Neural progenitor cell (in vitro differentiated cells): ENCODE measurements at places on chromosomes 4 and X. TPM values are rescaled to one million over a fixed set of nuclear protein-coding genes. Genes with fewer than 3 reads are reported as not detected.
A peak's percentile ranks its signal among the peaks of the same experiment; 100 is the strongest.

DNA sequence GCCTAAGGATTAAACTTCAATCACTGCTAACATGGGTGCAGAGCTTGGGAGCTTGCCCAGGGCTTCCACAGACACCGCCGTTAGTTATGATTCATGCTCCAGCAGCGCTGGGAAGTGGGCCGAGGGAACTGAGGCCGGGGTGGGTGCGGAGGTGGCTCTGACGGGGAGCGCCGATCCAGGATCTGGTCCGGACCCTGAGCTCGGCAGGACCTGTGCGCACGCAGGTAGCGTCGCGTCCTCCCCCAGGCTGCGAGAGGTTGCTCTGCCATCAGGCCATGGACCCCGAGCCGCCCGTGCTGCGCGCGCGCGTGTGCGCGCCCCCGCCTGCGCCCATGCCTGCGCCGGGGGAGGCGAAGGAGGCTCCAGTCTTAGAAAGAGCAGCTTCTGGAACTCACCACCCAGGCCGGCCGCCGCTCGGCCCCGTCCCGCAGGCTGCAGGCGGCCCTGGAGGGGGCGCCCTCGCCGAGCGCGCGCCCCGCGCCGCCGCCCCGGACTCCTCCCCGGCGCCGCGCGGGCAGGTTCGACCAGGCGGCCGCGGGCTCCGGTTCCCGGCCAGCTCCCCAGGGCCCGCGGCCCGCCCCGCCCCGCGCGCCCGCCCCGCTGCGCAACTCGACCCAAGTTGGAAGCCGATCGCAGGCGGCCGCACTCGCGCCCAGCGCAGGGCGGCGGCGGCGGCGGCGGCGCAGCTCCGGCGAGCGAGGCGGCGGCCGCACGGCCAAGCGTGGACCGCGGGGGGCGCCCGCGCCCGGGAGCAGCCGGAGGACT lies 732 bp upstream of the ADRA2C start:
- peak; percentile 90 for DNase-seq

GRCh38 chr4:52049266-52049665 lies 1.8 kb upstream of the SPATA18 start:
- no peak for DNase-seq

DNA sequence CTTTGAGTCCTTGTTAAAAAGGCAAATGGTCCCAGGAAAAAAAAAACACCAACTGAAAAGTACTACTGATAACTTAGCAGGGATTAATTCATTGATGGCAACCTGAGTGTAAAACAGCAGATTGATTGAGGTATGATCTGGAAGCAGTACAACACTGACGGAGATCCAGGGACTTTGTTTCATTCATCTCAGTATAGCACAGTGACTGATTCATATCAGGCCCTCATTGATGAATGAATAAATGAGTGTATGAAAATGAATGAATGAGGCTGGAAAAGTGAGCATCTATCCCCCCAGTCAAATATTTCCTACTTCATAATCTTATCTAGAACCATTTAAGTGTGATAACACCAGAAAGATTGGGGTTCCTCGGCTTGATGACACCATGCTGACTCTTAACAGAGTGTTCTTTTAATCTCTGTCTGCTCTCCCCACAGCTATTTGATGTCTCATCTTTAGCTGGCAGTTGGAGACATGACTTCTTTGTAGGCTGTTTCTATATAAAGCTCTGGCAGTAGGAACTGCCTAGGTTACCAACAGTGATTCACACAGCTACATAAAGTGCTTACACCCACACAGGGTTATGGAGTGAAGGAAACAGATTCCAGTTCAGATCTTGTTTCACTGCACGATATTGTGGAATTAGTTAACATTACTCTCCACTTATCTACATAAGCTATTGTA lies 18.6 kb upstream of the RNF128 start:
- DNase-seq, result no peak

DNA sequence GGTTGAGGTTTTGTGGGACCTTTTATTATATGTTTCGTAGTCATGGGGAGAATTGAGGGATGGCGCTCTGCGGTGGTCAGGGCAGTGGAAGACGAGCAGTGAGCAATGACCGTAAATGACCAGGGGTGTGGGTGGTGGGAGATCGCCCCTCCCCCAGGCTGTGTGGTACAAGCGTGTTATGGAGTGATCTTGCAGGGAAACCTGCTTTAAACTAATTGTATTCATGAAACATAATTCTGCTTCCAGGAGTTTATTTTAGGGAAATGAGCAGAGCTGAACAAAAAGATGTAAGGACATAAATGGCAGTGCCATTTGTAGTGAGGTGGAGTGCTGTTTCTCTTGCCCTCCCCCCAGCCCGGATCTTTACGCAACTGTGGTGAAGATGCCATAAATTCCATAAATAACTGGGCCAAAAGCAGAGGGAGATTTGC lies 20.2 kb downstream of the GYG2 start:
- no peak for DNase-seq

- peak; percentile 3 for DNase-seq
Observed at GRCh38 chr4:142202404-142203332, 566.3 kb downstream of the IL15 start.

DNA sequence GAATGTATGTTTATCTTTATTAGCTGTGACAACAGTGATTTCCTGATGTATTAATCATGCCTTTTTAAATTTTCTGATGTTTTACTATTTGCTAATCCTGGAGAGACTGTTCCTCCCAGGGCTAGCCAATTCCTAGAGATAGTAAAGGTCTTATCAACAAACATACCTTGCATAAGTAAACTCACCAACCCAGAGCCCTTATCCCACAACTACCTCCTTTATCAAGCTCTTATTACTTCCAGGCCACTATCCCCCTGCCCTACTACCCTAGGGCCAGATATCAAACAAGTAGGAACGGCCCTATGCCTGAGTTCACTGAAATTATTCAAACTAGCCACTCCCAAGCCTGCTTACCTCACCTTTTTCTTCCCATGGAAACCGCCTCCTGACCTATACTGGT lies 58.2 kb upstream of the NPNT start:
- DNase-seq, result no peak

DNA sequence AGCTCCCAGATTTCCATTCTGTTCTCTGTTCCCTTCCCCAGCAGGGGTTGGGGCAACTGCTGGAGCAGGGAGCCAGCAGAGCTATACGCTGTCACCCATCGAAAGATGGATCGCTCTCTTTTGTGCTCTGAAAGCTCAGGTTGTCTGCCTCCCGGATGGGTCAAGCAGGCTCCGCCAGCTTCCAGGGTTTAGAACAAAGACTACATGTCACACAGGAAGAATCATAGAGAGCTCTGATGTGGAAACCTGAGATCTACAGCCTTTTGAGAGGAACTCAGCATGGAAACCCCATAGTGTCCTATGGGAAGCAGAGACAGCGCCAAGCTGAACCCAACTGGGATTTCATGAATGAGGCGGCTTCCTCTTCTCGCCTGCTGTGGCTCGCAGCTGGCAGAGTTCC lies 205.4 kb downstream of the HS3ST1 start:
- peak; percentile 40 for DNase-seq

- DNase-seq, result no peak
Observed at GRCh38 chr4:107978716-107979451, 10.8 kb upstream of the HADH start.

DNA sequence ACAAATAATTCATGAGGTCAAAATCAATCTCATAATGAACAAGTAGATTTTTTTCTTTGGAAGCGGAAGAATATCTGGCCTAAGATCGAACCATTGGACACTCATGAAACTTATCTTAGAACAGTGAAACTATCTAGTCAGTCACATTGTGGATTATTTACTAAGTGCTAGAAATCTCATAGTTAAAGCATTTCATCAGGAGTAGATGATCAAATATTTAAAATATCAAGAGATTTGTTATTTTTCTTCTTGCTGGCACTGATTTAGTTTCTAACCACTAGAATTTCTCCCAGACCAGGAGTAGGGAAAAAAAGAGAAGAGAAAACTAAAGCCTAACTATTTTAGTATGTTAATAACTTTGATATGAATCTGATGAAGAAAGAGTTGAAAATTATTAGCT lies 105.5 kb downstream of the SHROOM3 start:
- DNase-seq, result no peak

- no peak for DNase-seq
Observed at GRCh38 chr4:153019906-153020305, 83.8 kb downstream of the FHDC1 start.

DNA sequence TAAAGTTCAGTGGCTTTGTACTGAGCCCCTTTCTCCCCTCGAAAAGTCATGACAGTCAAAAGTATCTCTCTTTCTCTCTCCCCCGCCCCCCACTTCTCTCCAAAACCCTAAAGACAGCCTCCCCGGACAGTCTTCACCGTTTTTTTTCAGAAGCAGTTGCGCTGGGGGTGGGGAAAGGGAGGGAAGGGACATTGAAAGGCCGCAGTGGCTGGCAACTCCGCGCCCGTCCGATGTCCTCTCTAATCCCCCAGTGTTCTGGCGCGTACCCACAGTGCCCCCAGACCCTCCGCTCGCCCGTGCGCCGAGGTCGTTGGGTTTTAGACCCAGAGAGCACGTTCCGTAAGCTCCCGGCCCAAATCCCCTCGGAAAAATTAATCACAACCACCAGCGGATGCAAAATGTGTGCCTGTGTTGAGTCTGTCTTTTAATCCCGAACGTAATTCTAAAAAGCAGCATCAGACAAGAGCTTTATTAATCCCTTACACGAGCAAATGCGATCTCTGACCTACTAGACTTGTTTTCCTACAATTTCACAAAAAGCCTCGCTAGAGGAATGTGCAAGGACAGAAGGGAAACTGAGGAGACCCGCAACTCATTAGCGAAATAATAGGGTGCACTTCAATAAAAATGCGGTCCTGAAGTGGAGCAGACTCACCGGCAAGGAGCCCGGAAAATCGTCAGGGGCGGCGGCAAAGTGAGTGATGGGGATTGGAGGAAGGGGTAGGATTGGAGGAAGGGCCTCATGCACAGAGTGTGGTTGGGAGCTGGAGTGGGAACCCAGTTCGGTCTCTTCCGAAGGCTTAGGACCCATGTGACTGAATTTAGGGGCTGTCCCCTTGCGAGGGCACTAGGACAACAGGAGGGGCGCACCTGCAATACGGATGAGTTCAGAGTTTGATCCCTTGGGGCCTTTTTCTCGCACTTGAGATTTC lies 12.2 kb upstream of the PRDM8 start:
- DNase-seq, result peak; percentile 55

- no peak for DNase-seq
Observed at GRCh38 chrX:108396986-108397385, 41.2 kb downstream of the COL4A6 start.

ARHGEF38 gene
- total RNA-seq, result 0.28 and 0.37 TPM in 2 replicates

CNGA1 gene
- 0.37 and 1.5 TPM in 2 replicates for total RNA-seq

FDCSP gene
- not detected in 2 replicates for total RNA-seq

PDZD4 gene
- 1.9 and 5.2 TPM in 2 replicates for total RNA-seq

SHOX gene
- total RNA-seq, result not detected in 2 replicates

SSX2 gene
- not detected in 2 replicates for total RNA-seq

CT45A3 gene
- total RNA-seq, result not detected in 2 replicates

ASB12 gene
- 0.19 TPM in 1 of 2 replicates, not detected in the other for total RNA-seq

ADH7 gene
- not detected in 2 replicates for total RNA-seq

YY2 gene
- total RNA-seq, result 0.22 and 0.56 TPM in 2 replicates

DIPK2B gene
- total RNA-seq, result not detected in 2 replicates

RGN gene
- total RNA-seq, result 0.62 and 0.92 TPM in 2 replicates

CXCR3 gene
- not detected in 2 replicates for total RNA-seq
